ENCODE measurements at places on chromosomes 6 and 20.

GRCh38 chr20:15199698-15200097 lies 862.3 kb upstream of the FLRT3 start:
- no peak for DNase-seq

GRCh38 chr6:37669306-37669705 lies 28.4 kb downstream of the MDGA1 start:
- DNase-seq = no peak

DNA sequence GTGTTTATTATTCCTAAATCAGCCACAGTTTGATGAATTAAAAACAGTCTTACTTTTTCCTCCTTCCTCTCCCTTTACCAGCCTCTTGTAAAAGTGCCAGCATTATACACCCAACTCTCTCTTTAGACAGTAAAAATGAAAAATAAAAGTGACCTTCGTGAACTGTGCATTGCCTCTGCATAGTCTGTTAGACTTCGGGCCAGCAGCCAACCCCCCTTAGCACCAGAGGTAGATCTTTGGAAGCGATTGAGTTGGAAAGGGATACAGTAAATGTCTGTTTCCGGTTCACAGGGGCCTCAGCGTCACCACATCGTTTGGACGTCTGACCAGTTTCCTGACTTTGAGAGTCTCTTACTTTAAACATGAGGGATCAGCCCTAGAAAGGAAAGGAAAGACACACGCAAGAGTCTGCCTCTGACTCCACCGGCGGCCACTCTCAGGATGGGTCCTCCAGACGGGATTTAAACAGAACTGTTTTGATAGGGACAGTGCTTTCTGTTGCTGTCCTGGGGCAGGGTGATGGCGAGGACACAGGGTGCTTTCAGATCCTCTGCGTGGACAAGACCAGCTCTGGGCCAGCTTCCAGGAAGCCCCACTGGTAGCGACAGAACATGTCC lies 206.6 kb upstream of the PREP start:
- peak; percentile 43 for DNase-seq

GRCh38 chr20:43514648-43514999 lies 7.1 kb downstream of the L3MBTL1 start:
- peak; percentile 55 for DNase-seq

- DNase-seq = no peak
Observed at GRCh38 chr20:59499863-59500262, 104.5 kb upstream of the PHACTR3 start.

- DNase-seq = no peak
Observed at GRCh38 chr6:53735896-53736295, 58.9 kb upstream of the LRRC1 start.

DNA sequence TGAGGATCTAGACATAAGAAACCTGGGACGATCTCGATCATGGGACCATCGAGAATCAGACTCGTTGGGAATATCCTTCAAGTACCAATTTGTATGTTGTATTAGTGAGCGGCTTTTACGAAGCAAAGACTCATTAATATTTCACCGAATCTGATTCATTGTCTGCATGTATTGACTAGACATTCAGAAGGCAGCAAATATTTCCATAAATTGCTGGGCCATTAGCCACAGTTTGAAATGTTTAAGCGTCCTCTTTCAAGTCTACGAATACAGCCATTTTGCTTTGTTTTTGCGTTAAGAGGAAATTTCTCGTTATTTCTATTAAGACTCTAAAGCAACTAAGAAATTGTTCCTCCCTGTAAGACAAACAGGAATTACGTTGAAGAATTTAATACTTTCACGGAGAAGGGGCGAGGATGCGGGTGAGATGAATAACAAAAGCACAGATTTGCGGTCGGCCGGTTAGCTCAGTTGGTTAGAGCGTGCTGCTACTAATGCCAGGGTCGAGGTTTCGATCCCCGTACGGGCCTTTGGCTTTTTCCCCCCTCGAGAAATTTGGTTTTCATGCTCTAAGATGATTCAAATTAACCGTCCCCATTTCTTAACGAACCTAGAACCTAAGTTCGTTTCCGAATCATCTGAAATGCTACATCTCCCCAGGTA lies 18.5 kb downstream of the POM121L2 start:
- no peak for DNase-seq

GRCh38 chr20:54345301-54345724 lies 130.1 kb upstream of the DOK5 start:
- DNase-seq = no peak

DNA sequence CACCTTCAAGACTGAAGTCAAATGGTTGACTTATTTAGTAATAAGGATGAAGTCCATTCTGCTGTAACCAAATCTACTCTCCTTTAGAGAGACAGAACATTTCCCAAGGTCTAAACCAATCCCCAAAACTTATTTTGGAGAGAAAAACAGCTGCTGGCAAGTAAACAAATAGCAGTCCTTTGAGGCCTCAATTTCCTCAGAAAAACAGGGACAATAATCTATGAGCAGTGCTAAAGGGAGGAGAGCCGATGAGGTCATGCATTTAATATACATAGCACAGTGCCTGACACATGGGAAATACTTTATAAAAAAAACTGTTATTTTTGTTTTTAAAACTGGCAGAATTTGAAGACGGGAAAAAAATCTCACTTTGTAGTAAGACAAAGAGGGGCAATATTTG lies 526.0 kb downstream of the EPM2A start:
- DNase-seq = no peak

DNA sequence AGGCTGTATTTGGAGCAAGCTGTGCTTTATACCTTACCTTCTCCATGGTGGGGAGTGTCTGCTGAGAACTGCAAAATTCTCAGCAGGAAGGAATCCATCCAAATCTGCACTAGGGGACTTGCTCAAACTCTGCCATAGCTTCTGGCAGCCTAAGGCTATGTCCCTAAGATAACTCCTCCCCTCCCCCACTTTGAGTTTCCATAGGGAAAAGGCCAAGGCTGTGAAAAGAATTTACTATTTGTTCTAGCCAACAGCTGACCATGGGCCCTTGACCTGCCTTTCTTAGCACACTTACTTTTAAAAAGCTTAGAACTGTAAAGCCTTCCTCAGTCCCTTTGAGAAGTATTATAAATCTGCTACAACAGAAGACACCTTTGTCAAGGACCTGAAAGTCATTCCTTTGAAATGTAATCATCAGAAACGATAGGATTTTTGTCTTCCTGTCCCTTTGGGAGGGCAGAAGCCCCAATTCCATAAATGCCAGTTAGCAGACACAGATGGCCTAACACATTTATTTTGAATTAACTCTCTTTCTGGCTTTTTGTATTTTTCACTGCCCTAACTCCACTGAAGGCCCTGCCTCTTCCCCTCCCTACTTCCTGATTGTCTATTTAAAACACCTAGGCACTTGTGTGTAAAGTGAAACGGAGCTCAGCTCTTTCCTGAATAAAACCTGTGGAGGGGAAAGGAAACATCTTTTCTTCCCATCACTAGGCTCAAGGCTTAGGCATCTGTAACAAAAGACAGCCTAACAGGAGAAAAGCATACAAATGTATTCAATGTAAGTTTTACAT lies 157.1 kb downstream of the AKAP7 start:
- DNase-seq = no peak
